ENCODE measurements at places on chromosomes 6 and 20. TPM values are rescaled to one million over a fixed set of nuclear protein-coding genes. Genes with fewer than 3 reads are reported as not detected.

DNA sequence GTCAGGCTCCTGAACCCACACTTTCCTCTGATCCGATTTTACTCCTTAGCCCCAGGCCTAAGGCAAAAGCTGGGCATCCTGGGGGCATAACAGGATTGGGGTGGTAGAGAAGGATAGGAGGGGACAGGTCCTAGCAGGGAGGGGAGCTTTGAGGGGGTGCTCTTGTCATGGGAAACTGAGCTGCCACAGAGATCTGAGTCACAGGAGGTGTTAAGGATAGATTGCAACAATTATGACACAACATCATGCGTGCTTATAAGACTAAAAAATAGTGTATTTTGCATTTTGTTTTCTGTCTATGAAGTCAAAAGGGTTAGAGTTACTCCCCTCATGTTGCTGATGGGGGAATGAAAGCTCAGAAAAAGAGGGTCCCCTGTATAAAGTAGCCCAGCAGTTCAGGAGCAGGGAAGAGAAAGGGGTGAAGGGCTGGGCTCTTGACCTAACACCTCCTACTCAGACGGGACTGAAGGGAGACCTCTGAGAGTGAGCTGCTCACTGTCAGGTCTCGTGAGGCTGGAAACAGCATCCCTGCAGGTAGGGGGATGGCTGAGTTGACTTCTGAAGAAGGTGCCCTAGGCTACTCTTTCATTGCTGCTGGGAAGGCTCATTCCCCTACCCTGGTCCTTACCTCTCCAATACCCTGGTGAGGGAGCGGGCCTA is 2.0 kb downstream of the GLP1R start:
- no peak for DNase-seq

Gene FOXF2
- polyA plus RNA-seq: 0.90 TPM

Gene MTFR2
- polyA plus RNA-seq: 2.2 TPM

Gene NKAPL
- 1.2 TPM for polyA plus RNA-seq

Gene THEMIS
- not detected for polyA plus RNA-seq

DNA sequence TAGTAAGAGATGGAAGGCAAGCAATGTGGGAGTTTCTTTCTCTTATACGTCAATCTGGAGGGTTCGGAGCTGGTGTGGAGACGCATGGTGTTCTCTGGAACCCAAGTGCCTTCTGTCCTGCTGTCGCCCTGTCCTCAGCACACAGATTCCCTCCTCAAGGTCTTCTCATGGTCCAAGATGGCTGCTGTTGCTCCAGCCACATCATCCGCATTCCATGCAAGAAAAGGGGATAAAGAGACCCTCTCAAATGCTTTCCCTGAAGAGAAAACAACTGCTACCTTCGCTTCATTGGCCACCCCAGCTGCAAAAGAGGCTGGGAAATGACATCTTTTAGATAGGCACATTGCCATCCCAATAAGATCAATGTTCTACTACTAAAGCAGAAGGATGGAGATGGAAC is 151.2 kb downstream of the ANKRD60 start:
- no peak for DNase-seq

GRCh38 chr20:32527052-32527446 is 58.1 kb downstream of the NOL4L start:
- DNase-seq: no peak

- no peak for DNase-seq
Measured at GRCh38 chr6:192313-192664, 100.0 kb upstream of the DUSP22 start.

Gene DHX16
- 27.7 TPM for polyA plus RNA-seq
